Effector memory CD4-positive, alpha-beta T cell (primary cell): ENCODE measurements at places on chromosomes 3 and 15.

DNA sequence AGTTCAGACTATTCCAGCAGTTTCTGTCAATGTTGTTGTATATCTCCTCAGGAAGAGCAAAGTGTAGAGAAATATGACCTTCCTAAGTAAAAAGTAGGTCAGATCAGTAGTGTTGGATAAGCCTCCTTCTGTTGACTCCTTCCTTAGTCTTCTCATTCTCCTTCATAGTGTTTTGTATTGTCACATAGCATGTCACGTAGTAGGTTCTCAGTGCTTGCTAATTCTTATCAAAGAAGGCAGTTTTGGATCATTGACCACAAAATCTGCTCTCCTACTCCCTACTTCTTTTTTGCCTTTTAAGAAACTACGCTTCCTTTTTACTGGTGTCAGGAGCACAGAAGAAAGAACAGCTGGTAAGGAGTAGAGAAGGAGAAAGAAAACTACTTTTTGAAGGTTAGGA is 1.0 kb upstream of the MGA start:
- no peaks in the 10 kb centered on the region for H3K27me3 ChIP-seq
- no peak overlapping the region for H3K27ac ChIP-seq
- no peaks in the 10 kb centered on the region for H3K36me3 ChIP-seq
- DNase-seq: no peak

- DNase-seq: no peak
- no peak overlapping the region for H3K4me3 ChIP-seq
- no peaks in the 10 kb centered on the region for H3K27me3 ChIP-seq
- H3K36me3 ChIP-seq: peaks cover 21% of the 10 kb centered on the region
- peaks cover 15% of the 10 kb centered on the region for H3K4me1 ChIP-seq
- H3K27ac ChIP-seq: no peak overlapping the region
Measured at GRCh38 chr3:41220906-41221677, 21.8 kb downstream of the CTNNB1 start.

DNA sequence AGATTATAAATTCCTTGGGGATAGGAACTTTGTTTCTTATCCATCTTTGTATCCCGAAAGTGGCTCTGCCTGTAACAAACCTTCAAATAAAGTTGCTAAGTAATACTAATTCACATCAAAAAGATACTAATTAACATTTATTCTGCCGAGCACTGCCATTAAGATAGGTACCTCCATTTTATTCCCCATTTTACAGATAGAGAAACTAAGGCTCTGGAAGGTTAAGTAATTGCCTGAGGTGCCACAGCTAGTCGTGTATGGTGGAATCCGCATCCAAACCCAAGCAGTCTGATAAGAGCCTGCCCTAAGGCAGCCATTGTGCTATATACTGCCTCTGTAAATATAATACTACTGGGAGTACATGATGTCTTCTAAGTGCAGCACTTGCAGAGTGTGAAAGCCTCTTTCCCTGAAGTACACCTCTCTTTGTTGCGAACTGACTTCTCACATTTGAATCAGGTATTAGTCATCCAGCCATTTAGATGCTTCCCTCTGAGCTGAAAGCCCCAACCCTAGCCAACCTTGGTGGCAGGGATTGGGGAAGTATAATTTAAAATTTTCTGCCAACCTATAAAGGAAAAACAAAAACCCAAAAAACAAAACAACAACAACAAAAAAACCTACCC is 78.5 kb upstream of the CHD2 start:
- H3K4me3 ChIP-seq: no peak overlapping the region
- no peak overlapping the region for H3K27ac ChIP-seq
- no peaks in the 10 kb centered on the region for H3K27me3 ChIP-seq
- DNase-seq: no peak
- no peaks in the 10 kb centered on the region for H3K36me3 ChIP-seq

- H3K36me3 ChIP-seq: no peaks in the 10 kb centered on the region
- no peaks in the 10 kb centered on the region for H3K27me3 ChIP-seq
- no peak overlapping the region for H3K27ac ChIP-seq
- no peak overlapping the region for H3K4me3 ChIP-seq
- H3K4me1 ChIP-seq: no peaks in the 10 kb centered on the region
Measured at GRCh38 chr3:111846039-111846438, 13.0 kb upstream of the PHLDB2 start.
